ENCODE measurements at places on chromosomes 16 and 17. TPM values are rescaled to one million over a fixed set of nuclear protein-coding genes. Genes with fewer than 3 reads are reported as not detected.

DNA sequence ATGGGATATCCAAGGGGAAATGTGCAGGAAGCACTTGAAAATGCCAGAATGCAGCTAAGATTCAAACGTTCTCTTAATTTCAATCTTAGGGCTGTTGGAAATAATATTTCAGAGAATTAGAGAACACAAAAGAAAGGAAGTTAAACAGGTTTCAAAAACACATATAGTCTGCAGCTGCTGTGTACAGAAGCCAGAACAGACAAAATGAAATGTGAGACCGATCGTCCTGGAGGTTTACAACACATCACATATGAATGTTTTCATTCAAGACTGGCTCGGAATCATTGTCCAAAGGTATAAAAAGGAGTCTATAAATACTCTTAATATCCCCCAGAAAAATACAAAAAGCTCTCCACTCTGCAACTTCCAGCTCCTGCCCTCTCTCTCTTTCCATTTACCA, 14.3 kb downstream of the CYTH1 start:
- DNase-seq, result no peak

TERB1 gene
- total RNA-seq, result not detected

KCNH6 gene
- total RNA-seq, result not detected

GRCh38 chr16:73279451-73279850, 231.5 kb upstream of the ZFHX3 start:
- no peak for DNase-seq

DNA sequence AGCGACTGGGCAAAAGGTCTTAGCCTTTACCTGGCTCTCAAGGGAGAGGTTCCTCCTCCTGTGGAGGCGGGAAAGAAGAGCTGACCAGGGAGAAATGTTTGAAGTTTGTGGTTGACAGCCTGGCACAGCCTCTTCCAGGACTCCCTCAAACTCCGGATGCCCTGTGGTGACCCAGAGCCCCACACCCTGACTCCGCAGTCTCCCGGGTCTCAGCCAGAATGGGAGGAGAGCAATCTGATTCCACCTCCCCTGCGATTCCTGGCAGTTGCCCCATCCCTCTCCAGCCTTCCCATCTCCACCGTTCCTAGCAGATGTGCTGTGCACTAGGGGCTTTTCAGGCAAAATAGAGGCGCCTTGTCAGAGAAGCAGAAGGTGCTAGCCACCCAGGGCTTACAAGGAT, 5.5 kb upstream of the DNAI2 start:
- DNase-seq, result no peak

KREMEN2 gene
- 10.8 TPM for total RNA-seq

TP53TG3 gene
- 1.2 TPM for total RNA-seq

HSD17B1 gene
- total RNA-seq, result 5.4 TPM

GRCh38 chr16:84277244-84277823, 17.3 kb upstream of the WFDC1 start:
- DNase-seq, result no peak

- DNase-seq, result no peak
These were observed 136.9 kb upstream of the EEF2KMT start for GRCh38 chr16:5234295-5235050.

ZNF629 gene
- 19.2 TPM for total RNA-seq

CCDC200 gene
- not detected for total RNA-seq

INCA1 gene
- 1.7 TPM for total RNA-seq

GRCh38 chr16:31470615-31471014, 1.3 kb upstream of the TGFB1I1 start:
- no peak for DNase-seq

DNA sequence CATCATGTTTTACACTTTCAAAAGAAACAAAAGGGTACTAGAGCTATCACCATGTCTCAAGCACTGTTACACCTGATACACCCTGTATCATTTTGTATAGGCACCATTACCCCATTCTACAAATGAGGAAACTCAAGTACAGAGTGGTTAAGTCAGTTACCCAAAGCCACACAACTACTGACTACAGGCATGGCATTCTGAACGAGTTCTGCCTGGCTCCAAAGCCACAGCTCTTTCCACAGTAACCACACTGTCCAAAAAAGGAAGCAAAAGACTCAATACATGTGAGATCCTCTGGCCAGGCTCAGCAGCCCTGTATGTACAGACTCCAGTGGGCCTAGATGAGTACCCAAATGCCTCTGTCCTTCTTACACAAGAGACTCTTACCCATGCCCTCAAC, 4.7 kb downstream of the DYNC1LI2 start:
- no peak for DNase-seq

DNA sequence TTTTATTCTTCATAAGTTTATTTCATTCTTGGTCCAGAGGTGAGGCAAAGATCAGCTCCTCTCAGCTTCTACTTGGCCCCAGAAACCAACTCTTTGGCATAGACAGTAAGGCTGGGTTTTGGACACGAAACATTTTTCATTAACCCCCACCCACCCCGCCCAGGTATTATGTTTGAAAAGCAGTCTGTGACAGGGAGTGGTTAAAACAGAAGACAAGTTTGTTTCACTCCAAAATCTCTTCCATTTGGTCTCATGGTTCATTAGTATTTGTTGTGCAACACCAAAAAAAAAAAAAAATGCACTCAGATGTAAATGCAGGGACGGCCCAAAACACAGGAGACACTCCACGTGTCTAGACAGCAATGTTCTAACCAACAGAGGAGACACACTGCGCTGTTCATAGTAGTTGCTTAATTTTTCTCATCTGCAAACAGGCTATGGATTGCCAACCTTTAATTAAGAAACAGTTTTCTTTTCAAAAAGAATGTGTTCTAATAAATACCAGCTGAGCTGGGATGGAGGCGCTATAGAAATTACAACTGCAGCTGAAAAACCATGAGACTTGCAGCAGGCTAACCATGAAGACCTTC, 39.8 kb upstream of the MMP2 start:
- no peak for DNase-seq

DNA sequence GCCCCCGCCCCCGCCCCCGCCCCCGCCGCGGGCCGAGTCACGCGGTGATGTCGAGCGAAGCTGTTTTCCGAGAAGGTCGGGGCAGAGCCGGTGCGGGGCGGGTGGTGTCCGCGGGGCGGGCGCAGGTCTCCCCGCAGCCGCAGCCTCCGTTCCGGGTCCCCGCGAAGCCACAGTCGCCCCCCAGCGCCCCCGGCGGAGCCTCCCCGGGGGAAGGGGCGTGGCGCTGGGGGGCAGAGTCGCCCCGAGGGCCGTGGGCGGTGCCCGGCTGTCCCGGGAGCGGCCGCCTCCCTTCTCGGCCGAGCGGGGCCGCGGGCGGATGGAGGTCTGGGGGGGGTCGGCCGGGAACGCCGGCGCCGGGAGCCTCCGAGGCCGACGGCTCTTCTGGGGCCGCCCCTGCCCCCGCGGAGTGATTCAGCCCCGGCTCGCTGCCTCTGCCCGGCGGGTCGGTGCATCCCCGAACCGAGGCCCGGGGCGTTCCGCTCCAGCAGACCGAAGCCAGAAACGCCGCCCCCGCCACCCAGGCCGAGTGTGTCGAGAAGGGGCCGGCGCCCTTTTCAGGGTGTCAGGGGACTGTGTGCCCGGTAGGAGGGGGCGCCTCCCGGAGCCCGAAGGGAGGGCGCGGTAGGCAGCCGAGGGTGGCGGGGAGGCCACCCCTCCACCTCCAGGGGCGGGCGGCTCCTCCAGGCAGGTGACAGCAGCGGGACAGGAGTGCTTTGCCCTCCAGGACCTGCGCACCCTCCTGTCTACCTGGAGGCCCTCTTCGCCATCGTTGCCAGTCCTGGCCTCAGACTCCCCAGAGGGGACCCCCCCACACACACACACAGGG, 1.7 kb downstream of the METRNL start:
- DNase-seq, result no peak

DNA sequence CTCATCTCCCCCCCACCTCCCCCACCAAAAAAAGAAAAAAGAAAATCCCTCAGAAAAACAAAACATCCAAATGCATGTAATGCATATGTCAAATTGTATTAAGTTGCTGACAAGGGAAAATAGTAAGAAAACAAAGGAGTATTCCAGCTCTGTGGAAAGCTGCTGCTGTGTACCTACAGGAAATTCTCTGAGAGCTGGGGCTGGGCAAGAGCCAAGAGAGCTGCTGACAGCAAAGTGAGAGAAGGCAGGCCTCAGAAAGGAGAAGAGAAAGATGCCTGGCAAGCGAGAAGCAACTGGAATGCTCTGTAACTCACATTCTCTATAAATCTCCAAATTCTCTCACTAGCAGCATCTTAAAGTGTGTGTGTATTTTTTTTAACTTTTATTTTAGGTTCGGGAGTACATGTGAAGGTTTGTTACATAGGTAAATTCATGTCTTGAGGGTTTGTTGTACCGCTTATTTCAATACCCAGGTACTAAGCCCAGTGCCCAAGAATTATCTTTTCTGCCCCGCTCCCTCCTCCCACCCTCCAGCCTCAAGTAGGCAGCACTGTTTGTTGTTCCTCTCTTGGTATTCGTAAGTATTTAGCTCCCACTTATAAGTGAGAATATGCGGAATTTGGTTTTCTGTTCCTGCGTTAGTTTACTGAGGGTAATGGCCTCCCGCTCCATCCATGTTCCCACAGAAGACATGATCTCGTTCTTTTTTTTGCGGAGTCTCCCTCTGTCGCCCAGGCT, 24.4 kb downstream of the CNTROB start:
- DNase-seq, result no peak

CD19 gene
- total RNA-seq, result not detected

DNA sequence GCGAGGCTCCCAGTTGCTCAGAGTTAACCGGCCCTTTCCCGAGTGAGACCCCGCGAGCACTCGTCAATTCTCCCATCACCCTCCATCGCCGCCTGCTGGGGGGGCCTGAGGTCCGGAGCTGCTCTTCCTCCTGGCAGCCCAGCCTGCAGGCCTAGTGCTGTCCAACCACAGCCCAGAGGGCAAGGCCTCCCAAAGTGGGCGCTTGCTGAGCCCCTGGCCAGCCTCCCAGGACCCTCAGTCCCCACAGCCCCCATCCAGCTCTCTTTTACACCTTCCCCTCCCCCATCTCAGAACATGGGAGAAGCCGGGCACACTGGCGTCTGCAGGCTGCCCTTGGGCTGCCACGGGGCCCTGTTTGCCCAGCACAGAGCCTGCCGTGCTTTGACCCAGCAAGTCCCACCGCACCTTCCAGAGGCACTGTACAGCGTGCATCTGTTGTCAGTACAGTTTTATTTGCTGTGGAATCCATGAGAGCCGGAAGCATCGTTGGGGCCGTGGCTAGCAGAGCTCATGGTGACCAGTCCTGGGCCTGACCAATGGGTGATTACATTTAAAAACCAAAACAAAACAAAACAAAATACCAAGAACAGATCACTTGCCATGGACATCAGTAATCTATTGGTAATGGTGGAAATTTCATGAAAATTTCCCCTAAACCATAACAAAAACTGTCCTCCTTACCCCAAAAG, 96.1 kb upstream of the CBX4 start:
- DNase-seq, result no peak

TMEM114 gene
- not detected for total RNA-seq

DNA sequence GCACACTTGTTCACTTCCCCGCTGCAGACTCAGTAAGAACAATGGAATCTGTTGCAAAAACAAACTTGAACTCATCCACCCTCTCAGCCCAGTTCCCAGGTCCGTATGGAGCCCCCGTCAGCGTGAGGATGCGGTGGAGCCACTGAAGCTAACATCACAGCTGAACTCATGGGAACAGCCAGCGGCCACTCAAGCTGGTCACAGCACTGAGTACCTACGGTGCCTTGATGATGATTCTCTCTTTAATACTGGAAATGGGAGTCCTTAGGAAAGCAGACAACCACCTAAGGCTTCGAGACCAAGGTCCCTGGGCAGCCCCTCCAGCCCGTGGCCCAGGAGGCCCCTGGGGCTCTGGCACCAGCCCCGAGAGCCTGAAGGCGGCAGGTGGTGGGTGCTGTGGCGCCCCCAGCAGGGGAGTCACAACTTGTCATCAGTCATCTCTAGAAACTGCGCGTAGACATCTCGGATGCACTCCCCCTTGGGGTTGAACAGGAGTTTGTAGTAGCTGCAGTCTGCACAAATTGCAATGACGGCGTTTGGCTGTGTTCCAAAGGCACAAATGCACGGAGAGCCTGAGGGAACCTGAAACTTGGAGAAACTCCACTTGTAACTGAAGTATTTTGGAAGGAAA, 31.0 kb upstream of the RHOT1 start:
- no peak for DNase-seq

GRCh38 chr16:49709057-49709456, 146.9 kb downstream of the ZNF423 start:
- no peak for DNase-seq

OTOA gene
- total RNA-seq, result not detected

DNA sequence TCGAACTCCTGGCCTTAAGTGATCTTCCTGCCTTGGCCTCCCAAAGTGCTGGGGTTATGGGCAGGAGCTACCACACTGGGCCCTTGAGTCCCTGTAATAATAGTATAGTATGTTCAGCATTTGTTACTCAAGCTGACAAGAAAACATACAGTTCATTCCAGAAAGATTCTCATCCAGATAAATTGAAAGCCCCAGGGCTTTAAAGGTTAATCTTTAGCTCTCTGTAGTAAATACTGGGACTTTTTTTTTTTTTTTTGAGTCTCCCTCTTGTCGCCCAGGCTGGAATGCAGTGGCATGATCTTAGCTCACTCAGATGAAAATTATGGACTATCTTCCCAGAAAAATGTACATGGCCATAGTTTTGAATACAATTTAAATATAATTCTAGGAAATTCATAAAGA, 11.0 kb downstream of the BRCA1 start:
- DNase-seq, result no peak

- DNase-seq, result no peak
These were observed 8.7 kb upstream of the UBE2G1 start for GRCh38 chr17:4375039-4375748.

DNA sequence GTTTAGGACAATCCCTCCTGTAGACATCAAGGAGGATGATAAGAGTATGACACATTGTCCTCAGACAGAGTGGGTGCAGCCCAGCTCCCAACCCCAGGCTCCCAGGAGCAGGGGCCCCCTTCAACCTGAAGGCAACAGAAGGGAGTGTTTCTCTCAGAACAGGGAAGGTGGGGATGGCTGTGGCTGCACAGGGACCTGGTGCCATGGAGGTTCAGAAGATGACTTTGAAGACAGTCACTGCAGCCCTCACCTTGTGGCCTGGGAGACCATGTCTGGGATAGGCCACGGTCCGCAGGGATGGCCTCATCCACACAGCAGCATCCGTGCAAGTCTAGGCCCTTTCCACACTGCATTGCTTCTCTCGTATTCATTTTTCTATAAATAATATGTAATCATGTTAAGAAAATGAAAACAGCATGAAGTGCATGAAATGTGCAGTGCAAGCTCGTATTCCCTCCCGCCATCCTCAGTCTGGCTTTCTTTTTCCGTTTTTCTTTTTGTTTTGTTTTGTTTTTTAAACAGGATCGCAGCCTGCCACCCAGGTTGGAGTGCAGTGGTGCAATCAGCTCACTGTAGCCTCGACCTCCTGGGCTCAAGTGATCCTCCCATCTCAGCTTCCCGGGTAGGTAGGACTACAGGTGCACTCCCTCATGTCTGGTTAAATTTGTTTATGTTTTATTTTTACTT, 71.1 kb downstream of the METRNL start:
- no peak for DNase-seq

TP53TG3B gene
- 0.18 TPM for total RNA-seq

- peak; percentile 59 for DNase-seq
These were observed 3.6 kb downstream of the MAP2K4 start for GRCh38 chr17:12024327-12024726.

DNA sequence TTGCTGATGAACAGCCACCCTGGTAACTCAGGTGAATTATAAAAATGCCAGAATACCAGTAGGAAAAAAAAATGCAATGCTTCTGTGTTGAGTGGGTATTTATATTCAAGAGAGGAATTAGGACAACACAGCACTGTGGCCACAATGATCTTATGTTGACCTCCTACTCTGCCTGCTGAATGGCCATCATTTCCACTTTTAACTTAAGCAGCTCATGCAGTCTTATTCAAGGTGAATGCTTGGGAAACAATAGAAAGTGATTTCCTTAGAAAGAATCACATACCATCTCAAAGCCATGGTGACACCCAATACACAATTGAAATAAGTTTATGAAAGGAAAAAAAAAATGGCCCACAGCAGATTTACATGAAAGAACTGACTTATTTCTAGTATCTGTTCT, 224.0 kb downstream of the CDH8 start:
- DNase-seq, result no peak

Data from Panc1 (cell line).